ENCODE measurements at places on chromosomes 6 and 20.
A peak's percentile ranks its signal among the peaks of the same experiment; 100 is the strongest.

GRCh38 chr6:154872542-154873114 lies 122.5 kb upstream of the TIAM2 start:
- DNase-seq, result no peak

DNA sequence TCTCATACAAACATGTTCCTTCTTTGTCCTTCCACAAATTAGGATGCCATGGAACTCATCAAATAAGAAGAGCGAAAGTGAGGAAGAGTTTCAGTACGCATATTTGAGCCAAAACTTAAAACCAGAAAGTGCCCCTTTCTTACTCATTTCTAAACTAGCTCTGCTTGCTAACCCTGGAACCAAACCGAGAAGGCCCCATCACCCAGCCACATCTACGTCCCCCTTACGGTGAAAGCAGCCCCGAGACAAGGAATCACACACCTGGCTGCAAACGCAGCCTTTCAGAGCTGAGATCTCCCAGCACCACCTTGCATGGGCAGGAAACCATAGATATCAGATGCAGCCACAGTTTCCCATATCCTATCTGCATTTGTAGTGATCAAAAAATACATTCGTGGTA lies 28.5 kb downstream of the TRERF1 start:
- no peak for DNase-seq

- DNase-seq, result peak; percentile 57
Measured at GRCh38 chr6:39892490-39893129, 41.7 kb downstream of the MOCS1 start.

- no peak for DNase-seq
Measured at GRCh38 chr6:35036059-35036827, 104.9 kb downstream of the TCP11 start.

DNA sequence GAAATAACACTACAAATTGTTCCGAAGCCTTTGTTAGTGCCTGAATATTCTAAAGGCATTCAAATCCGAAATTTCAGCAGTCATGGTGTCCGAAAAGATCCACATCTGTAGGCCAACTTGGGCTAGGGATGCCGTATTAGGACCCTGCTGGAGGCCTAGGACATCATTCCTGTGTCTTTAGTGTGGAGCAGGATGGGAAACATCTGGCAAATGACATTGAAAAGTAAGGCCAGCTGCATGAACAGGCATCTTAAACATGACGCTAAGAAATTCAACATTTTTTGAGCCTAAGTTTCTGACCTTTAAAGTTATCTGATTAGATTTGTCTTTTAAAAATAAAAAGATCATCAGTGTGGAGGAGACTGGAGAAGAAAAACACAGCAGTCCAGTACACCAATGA lies 91.3 kb downstream of the MYLK4 start:
- no peak for DNase-seq

DNA sequence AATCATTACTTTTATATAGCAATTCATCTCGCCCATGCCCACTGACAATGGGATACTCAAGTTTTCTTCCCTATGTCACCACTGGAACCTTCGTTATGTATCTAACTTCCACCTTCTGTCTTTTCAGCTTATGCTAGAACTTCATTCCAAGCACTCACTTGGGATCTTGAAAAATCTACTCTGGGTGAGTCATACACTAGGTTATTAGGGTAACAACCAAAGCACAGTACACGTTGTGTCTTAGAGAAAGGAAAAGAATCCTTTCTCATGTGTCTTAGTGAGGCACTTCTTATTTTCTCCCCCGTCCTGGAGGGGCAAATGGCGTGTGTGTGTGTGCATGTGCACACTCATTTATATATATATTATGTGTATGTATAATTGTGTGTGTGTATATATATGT lies 18.3 kb upstream of the FAM162B start:
- DNase-seq, result no peak

GRCh38 chr6:14339711-14340584 lies 222.4 kb downstream of the CD83 start:
- no peak for DNase-seq

DNA sequence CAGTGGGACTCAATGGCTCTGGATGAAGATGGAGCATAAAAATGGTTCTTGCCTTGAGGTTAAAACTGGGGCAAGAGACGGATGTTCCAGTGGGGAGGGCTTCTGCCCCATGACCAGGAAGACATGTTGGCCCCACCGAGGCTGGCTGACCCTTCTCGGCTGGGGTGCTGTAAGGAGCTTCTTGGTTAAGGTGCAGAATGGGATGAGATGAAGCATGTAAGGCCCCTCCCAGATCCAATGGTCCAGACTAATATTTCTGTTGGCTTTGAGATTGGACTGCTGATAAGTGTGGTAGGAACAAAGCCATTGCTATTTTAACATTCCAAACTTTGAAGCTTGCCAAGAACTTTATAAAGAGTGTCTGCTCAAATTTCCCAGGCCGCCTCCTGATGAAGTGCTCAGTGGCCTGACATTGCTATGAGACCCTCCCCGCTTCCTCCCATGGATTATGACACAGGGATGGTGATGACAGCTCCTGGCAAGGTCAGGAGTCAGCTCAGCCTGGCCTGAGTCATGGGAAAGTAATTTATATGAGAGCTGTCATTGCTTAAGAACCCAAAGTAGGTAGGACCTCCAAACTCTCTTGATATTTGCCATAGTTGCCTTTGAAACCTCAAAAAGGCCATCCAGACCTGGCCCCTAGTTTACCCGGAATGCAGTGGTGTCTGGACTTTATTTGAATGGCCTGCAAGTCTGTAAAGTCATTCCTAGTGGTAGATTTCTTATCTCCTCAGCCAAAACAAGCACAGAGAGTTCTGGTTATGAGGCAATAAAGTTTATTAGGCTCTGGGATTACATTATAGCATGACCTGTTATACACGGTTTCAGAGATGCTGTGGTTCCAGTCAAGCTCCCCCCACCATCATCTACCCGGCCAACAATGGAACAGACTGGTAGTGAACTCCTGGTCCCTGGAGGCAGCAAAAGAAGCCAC lies 55.2 kb downstream of the TGM2 start:
- peak; percentile 82 for DNase-seq

DNA sequence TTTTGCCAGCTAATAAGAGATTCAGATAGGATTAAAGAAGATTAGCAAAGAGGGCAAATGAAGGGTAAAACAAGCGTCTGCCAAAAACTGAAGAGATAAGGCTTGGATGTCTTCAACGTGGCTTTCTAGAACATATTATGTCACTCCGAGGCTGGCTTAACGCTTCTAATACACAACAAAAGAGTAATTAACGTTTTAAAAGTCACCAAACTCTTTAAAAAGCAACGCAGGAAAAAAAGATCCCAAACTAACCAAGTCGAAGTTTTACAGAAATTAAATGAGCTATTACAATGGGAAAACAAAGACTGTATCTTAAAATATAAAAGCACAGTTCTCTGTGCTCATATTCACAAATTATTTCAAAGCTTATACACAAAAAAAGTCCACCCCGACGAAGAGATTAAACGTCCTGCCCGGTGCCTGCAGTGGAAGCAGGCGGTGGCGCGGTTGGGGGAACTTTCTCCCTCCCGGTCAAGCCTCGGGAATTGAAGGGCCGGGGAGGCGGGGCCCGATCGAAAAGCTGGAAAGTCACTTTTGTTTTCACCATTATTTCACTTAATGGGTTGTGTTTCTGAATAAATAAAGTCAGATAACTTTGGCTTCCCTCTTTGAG lies 1.2 kb downstream of the MAK start:
- DNase-seq, result no peak

Data from uterus (tissue), 4 donors.